ENCODE measurements at places on chromosomes 6 and 20.

GRCh38 chr6:119856136-119856535 lies 506.6 kb upstream of the MAN1A1 start:
- peak; percentile 4 for DNase-seq

DNA sequence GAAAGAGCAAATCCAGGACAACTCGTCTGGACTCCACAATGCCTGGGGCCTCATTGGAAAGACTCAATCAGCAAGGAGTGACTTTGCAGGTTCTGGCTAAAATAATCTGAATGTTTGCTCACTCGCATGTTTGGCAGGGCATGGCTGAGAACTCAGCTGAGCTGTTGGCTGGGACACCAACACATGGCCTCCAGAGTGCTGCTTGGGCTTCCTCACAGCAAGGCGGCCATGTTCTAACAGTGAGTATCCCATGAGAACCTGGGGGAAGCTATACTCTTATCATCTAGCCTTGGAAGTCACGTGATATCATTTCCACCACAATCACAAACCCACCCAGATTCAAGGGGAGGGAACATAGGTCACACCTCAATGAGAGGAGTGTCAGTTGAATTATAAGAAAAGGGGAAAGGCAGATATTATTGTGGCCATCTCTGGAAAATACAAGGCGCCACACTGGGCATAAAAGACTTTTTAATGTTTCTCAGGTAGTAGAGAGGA lies 23.1 kb upstream of the SHLD1 start:
- no peak for DNase-seq

DNA sequence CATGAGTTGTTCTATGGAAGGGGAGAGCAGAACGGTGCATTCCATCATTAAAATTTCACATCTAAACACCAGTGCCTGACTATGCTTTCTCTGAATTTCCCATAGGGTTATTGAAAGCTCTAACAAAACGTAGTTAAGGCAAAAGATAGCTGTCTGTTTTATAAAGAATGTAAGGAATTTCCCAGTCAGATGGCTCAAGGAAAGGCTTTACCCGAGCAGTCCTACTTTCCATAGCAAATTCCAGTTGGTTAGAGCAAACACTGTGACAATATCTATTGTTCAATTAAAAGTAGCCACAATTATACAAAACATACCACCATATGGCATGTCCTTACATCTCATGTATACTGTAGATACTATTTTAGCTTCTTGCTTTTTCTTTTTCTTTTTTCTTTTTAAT lies 1059.5 kb upstream of the FLRT3 start:
- no peak for DNase-seq

DNA sequence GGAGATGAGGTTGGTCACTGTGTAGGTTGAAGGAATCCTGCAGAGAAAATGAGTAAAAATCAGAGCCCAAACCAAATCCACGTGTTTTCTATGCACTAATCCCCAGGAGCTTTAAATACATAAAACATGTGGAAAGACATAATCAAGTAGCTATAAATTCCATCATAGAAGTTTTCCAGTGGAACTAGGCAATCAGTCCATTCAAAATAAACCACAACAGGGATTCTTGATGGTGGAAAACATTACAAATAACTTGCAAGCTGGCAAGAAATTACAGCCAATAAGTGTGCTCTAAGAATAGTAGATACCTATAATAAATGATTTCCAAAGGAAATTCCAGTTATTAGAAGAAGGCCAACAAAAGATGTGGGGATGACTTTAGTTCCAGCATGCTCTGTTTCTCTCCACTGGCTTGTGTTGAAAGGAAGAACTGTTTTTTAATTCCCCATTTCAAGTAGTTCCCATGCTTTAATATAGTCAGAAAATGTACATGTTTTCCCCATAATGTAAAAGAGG lies 49.8 kb upstream of the ADGRG6 start:
- DNase-seq: no peak

DNA sequence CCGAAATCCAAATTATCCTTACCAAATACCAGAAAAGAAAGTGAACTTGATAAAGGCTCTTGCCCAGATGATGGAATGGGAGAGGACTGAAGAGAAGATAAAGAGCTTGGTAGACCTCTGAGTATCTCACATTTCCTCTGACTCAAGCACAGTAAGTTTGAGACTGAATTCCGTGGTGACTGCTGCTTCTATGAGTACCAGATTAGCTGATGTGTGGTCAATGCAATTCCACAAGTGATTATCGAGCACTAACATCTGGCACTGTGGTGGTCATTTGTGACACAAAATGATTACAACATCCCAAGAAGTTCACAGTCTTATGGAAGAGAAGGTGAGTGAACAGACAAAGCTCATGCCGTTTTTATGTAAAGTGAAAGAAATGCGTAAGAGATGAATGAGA lies 2.6 kb upstream of the RPS6KA2 start:
- no peak for DNase-seq

- DNase-seq: peak; percentile 61
These were observed 20.3 kb downstream of the TTBK1 start for GRCh38 chr6:43263314-43264178.

- no peak for DNase-seq
These were observed 31.5 kb upstream of the FNDC1 start for GRCh38 chr6:159137676-159138075.

- DNase-seq: no peak
These were observed 2.5 kb downstream of the MYMX start for GRCh38 chr6:44219053-44219814.

DNA sequence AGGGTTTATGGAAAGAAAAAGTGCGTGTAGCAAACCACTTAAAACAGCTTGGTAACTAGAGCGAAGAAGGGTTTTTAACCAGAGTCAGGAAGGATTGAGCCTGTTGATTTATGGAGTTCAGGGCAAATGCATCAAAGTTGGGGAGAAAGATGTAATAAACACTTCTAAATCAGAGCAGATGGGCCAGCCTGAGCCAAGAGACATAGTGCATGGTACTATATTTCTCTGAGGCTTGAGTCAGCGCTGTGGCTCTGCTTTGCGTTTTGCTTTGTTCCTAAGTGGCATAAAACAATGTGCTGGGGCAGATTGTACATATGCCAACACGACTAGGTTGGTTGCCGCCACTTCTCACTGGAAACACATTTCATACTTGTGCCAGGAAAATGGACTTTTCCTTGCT lies 111.3 kb downstream of the BCKDHB start:
- DNase-seq: no peak

DNA sequence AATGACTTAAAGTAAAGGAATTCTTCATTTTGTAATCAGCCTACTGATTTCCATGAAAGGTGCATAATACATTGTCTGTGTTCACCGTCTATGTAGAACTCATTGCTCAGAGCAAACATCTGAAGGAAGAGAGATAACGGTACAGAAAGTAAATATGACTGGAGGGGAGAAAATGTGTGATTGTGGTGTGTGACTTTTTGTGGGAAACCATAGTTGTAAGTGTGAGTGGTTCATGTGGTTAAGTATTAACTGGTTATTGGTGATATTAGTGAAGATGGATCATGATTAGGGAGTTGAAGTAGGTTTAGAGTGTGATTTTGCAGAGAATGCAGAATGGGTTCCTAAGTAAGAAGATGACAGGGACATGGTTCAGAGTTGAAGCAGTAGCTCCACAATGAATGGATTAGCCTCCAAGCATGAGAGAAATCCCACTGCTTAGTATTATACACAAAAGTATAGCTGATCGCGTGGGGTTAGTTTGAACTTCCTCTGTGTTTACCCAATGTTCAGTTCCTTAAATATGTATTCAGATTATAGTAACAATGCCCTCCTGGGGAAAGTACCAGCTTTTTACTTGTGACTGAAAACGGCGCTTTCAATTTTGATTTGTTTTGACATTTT lies 368.9 kb downstream of the UTRN start:
- no peak for DNase-seq

- no peak for DNase-seq
These were observed 850 bp upstream of the HECA start for GRCh38 chr6:139134064-139134395.

DNA sequence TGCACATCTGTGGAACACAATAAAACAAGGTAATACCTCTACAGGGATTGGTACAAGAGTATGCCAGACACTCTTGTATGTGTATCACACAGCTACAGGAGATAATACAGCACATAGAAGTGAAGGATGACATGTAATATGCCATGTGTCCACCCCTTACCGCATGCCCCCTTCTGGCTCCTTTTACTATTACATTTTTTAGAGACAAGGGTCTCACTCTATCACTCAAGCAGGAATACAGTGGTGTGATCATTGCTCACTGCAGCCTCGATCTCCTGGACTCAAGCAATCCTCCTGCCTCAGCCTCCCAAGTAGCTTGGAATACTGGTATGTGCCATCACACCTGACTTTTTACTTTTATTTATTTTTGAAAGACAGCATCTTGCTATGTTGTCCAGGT lies 4.2 kb upstream of the NCR3 start:
- no peak for DNase-seq

- DNase-seq: no peak
These were observed 12.4 kb downstream of the SIRPA start for GRCh38 chr20:1907586-1907985.

DNA sequence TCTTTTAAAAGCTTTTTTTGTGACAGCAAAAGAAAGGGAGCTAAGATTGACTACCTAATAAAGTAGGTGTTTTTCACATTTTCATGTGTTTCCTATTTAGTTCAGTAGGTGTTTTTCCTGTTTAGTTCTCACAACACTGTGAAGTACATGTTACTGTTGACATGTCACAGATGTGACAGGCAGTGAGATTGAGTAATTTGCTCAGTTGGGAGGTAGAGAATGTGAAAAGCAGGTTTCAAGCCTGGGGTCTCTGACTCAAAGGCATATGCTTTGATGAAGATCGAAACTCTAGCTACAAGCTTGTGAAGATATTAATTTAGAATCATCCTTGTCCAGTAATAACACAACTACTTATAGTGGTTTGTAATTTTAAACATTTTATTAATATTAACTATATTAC lies 43.1 kb downstream of the SLX4IP start:
- no peak for DNase-seq

GRCh38 chr20:31923388-31924331 lies 28.2 kb downstream of the PDRG1 start:
- DNase-seq: no peak

DNA sequence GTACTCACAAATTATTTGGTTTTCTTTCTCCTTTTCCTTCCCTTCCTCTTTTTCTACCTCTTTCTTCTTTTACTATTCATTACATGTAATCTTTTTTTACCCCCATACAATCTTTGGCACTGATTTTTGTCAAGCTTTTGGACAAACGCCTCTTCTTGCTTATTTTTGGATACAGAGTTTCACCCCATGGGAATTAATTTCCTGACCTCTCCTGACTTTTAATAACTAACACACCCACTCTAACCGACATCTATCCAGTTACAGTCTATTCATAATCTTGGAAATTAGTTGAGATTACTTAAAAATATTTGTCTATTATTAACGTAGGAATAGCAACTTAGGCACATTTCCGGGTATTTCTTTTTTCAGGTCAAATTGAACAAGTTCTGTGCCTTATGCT lies 101.2 kb downstream of the HDGFL1 start:
- DNase-seq: no peak

- DNase-seq: no peak
These were observed 11.3 kb downstream of the DIDO1 start for GRCh38 chr20:62914970-62915457.

- DNase-seq: no peak
These were observed 22.7 kb upstream of the MCM3 start for GRCh38 chr6:52306972-52307870.

GRCh38 chr6:42093582-42094329 lies 43.4 kb downstream of the TAF8 start:
- DNase-seq: no peak

DNA sequence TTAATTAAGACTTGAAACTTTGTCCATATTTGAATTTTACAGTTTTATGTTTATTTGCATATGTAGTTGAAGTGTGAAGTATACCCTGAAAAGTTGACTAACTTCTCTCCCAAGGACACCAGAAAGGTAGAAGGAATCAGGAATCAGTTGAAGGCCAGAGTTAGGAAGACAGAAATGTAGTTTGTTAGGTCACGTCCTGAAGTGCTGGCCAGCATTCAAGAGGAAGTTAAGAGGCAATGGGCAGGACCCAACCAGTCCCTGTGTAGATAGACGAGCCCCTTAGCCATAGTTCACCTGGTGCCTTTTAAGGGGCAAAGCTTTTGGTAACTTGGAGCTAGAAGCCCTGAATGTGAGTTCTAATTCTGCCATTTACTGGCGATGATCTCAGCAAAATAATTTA lies 250.4 kb upstream of the KCNQ5 start:
- DNase-seq: no peak

DNA sequence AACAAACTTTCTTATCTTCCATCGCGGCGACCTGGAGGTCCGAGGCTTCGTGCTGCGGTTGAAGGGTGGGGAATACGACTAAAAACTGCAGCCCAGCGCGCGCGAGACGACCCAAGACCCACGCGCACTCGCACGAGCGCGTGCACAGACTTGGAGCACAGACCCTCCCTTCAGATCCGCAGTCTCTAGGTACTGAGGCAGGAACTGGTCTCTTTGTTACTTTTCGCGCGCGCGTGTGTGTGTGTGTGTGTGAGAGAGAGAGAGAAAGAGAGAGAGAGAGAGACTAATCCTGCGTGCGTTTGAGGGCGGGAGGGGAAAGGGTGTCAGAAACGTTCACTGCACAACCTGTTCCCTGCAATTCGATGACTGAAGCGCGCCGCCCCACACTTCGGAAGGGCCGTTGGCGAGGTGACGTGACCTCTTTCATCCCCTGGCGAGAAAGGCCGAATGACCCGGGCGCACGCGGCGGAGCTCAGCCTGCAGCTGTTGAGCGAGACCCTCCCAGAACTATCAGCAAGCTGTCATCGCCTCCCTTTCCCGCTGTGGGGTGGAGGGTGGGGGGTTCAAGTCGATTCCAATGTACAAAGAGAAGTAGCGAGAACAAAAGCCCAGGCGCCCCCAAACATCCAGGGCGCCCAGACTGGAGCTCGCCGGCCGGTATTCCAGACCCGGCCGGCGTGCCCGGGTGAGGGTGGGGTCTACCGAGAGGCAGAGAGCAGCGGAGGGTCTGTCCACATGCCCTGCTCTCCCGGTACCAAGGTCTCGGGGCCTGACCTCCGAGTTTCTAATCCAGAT lies 1.5 kb upstream of the TUBB2B start:
- no peak for DNase-seq

DNA sequence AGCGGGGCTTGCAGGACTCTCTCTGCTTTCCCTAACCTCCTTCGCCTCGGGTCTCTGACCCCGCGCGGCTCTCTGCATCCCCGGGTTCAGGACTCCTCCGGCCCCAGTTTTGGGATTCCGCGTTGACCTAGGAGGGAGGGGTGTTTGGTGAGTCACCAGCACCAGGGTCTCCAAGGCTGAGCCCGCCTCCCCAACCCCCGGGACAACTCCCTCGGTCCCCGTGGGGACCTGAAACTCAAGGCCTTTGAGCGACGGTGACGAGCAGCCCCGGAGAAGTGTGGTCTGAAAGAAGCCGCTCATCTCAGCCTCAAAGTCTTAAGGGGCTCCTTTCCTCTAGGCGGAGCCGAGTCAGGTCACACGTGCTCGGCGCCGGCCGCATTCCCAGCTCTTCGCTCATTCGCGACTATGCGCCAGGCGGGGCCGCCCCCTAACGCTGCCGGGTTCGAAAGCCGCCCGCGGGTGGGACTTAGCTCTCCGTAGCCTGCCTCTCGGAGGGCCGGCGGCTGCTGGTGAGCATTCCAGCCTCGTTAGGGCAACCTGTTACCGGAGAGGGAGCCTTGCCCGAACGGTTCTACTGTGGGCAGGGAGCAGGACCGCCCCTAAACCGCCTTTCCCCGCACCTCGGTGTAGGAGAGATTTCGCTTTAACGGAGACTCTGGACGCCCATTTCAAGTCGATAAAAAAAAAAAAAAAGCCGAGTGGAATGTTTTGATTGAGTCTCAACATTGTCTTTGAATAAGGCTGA lies 3.0 kb upstream of the PRDM13 start:
- DNase-seq: no peak

- DNase-seq: no peak
These were observed 87.9 kb downstream of the HUS1B start for GRCh38 chr6:568954-569523.
